ENCODE measurements at places on chromosomes 13 and 19.
A peak's percentile ranks its signal among the peaks of the same experiment; 100 is the strongest.

DNA sequence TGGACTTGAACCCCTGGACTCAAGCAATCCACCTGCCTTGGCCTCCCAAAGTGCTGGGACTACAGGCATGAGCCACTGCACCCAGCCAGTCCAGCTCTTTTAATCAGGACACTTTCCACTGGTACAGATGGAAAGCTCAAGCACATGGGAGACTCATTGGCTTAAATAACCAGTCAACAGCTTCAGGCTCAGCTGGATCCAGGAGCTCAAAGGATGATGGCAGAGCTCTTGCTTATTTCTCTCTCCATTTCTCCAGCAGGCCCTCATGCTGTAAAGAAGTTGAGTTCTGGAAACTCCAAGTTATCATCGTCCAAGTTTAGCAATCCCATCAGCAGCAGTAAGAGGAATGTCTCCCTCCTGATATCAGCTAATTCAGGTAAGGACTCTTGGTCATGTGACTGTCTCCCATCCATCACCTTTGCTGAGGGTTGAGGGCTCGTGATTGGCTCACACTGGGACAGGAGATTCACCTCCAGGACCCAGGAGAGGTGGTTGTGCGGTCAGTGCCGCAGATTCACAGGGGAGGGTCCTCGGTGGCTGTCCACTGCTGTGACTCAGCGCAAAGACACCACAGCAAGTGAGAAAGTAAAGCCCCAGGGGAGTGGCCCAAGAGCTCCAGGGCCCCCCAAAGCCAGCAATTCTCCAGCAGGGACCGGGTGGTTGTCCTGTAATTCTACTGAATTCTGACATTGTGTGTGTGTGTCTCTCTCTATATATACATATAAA, 5.1 kb downstream of the CCL25 start:
- DNase-seq, result no peak

DNA sequence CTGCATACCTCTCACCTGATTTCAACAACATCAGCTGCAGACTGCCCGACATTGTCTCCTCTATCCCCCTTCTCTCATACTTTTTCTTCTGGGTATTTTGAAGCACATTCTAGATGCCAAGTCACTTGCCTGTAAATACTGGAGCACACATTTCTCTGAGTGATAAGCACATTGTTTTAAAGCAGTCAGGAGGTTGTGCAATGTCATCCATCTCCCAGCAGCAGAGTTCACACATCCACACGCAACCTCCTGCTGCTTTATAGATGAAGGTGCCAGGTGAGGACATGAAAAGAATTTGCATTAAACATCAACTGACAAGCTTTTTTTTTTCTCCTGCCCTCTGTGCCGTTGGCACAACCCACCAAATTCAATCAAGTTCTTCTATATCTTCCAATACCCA, 5.5 kb downstream of the UPK1A start:
- DNase-seq, result no peak

DNA sequence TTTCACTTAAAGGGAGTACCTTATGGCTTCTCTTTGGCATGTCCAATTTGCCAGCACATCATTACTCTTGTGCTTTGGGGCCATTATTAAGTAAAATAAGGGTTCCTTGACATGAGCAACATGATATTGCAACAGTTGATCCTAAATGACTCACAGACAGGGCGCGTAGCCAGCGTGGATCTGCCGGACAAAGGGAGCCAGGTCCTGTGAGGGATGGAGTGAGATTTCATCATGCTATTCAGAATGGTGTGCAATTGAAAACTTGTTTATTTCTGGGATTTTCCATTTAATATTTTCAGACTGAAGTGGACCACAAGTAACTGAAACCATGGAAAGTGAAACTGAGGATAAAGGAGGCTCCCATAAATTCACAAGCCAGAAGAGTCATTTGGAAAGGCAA, 48.6 kb upstream of the WASF3 start:
- DNase-seq, result peak; percentile 72

GRCh38 chr13:95573221-95573620, 20.7 kb downstream of the CLDN10 start:
- peak; percentile 13 for DNase-seq

DNA sequence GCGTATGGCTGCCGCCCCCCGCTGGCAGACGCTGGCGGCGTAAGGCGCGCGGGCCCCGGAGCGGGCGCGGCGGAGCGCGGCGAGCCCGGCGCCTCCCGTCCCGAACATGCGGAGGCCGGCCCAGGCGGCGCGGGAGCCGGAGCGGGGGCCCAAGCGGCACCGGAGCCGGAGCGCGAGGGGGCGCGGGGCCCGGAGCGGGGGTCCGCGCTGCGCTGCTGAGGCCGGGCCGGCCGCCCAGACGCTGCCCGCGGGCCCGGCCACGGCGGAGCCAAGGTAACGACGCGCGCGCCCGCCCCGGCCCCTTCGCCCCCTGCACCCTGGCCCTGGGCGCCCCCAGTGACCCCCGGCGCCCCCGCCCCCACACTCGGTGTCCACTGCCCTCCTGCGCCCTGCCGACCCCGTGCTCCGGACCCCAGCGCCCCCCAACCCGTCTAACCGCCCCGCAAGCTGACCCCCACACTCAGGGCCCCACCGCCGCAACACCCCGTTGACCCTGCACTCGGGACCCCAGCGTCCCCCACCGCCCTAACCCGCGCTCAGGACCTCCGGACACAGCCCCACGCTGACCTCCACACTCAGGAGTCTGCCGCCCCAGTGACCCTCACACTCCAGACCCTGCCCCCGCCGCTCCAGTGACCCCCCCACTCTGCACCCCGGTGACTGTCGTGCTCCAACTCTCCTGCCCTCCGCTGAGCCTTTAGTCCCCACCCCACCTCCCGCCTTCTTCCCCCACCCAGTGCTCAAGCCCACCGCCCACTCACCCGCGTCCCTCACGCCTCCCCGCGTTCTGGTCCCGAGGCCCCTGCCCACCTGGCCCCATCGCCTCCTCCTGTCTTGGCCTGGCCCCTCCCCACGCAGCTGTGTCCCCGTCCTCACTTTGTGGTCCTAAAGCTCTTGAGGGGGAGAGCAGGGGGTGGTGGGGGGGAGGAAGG, at the start of gene CSNK1G2:
TSS of gene CSNK1G2 (plus strand) at position 27 of the 932 bp plus-strand sequence. CDS start 28,601 bp downstream, outside the sequence.
- no peak for DNase-seq

DNA sequence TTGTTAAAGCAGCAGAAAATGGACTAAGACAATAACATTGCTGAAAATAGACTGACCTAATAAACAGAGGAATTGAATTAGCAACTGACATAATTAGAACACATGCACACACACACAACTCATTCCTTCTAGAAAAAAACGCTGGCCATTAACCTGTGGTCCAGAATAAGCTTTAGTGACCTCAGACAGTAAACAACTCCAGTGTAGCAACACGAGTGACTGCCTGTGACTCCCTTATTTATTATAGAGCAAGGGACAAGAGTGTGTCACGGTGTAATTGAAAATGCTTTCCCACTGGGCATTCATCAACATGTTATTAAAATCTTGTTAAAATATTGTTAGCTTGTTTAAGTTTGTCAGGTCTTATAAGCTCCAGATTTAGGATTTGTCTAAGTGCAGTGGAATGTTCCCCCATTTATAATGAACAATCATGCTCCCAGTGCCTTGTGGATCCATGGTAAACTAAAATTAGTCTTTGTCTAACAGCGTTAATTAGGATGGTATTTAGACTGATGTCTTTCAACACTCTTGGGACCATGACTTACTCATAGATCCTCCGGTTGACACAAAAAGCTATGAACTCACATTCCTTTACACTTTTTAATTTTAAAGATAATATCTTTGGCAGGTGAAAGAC, 111.7 kb upstream of the IRS2 start:
- DNase-seq, result peak; percentile 29

- DNase-seq, result no peak
Observed at GRCh38 chr13:30829833-30830637, 76.0 kb upstream of the MEDAG start.

GRCh38 chr13:104984296-104984818, 1551.1 kb downstream of the EFNB2 start:
- peak; percentile 74 for DNase-seq

DNA sequence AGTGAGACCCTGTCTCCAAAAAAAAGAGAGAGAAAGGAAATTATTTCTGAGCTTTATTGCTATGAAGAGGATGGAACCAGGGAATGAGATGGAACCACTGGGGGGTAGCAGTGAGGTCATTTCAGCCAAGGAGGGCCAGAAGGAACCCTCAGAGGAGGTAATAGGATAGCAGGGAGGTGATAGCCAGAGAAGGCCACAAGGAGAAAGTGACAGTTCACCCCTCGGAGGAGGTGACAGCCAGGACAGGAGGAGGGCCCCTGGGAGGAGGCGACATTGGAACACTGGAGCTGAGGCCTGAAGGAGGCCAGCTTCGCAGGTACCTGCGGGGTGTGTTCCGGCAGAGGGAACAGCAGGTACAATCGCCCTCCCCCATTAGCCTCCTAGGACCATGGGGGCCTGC, 675 bp upstream of the PGPEP1 start:
- DNase-seq, result peak; percentile 30

GRCh38 chr13:38308736-38309135, 40.9 kb upstream of the UFM1 start:
- peak; percentile 51 for DNase-seq

DNA sequence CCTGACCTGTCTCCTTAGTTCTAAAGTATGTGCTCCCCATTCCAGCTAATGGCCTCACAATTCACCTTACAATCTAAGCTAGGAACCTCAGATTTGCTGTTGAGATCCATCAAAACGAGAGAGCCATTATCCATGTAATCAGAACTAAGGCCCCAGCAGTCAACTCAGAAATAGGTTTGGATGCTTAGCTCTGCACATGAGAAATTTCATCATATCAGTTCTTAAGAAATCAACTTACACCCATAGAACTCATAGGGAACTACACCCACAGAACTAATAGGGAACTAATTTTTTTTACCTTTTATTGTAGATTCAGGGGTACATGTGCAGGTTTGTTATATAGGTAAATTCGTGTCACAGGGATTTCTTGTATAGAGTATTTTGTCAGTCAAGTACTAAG, 28.7 kb downstream of the CYSLTR2 start:
- no peak for DNase-seq

- no peak for DNase-seq
Observed at GRCh38 chr19:45464852-45465441, 2.8 kb upstream of the FOSB start.

DNA sequence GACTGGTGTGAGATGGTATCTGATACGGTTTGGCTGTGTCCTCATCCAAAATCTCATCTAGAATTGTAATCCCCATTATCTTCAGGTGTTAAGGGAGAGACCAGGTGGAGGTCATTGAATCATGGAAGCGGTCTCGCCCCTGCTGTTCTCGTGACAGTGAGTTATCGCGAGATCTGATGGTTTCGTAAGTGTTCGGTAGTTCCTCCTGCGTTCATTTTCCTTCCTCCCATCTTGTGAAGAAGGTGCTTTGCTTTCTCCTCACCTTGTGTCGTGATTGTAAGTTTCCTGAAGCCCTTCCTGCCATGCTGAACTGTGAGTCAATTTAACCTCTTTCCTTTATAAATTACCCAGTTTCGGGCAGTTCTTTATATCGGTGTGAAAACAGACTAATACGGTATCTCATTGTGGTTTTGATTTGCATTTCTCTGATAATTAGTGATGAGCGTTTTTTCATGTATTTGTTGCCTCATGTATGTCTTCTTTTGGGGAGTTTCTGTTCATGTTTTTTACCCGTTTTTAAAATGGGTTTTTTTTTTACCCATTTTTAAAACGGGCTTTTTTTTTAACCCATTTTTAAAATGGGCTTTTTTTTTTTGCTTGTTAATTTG, 102.8 kb upstream of the SLC10A2 start:
- no peak for DNase-seq

DNA sequence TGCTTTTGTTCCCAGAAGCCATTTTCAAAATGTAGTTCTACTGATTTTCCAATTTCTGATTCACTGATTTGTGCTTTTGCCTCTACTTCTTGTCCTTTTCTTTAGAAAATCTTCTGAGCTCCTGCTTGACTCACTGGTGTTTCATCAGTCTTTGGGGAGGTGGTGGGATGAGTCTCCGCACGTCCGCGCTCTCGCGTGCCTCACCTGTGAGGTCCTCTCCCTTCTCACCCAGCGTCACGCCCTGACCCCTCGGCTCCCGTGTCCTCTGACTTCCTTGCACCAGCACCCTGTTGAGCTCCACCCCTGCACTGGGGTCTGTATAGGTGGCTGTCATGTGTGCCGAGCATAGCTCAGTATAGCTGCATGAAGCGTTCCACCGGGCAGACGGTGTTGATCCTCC, 52.7 kb upstream of the MCF2L start:
- DNase-seq, result no peak

- no peak for DNase-seq
Observed at GRCh38 chr19:7981661-7982060, 23.8 kb downstream of the ELAVL1 start.

- DNase-seq, result peak; percentile 12
Observed at GRCh38 chr13:31697290-31697689, 42.0 kb upstream of the RXFP2 start.

GRCh38 chr13:30877335-30877734, 28.7 kb upstream of the MEDAG start:
- peak; percentile 85 for DNase-seq

DNA sequence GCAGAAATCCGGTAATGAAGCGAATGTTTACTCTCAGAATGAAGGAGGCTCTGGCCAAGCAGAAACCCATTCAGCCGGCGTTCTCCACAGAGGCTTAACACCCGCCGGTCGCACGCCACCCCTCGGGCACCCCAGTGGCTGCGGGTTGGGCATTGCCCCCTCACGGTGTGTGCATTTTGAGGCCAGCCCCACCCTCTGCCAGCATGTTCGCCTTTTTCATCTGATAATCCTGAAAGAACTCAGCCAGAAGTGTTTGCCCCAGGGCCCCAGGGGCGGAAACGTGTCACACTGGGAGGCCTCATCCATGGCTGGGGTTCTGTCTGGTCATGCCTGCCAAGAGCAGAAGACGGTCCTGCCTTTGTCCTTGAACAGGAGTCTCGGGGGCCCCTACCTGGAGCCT, 34.2 kb downstream of the COMP start:
- no peak for DNase-seq

GRCh38 chr13:112690283-112690929, 568 bp downstream of the ATP11A start:
- peak; percentile 38 for DNase-seq

DNA sequence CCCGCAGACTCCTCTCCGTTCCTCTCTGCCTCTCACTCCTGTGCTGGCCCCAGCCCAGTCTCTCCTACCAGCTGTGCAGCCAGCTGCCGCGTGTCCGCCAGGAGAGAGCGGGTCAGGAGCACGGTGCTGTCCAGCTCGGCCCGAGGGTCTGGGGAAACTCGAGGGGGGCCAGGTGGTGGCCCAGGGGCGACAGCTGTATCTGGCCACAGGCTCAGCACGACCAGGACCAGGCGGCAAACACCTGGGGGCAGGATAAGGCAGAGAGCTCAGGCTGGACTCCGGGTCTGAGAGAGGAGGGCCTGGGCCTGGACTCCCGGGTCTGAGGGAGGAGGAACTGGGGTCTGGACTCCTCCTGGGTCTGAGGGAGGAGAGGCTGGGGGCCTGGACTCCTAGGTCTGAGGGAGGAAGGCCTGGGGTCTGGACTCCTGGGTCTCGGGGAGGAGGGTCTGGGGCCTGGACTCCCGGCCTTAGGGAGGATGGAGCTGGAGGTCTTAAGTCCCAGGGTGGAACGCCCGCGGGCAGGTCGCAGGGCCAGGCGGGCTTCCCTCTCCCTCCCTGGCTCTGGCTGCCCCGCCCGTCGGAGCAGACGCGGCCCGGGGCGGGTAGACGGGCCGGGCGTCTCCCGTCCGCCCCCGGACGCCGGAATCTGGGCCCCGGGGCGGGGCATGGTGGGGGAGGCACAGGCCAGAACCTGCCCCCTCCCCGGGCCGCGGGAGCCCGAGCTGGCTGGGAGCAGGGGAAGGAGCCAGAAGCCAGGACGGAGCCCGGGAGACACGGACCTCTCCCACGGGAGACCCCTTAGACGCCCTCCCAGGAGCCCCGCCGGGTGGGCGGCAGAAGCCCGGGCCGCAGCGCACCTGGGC, 1.3 kb downstream of the IL11 start:
- peak; percentile 77 for DNase-seq
